ENCODE measurements at places on chromosomes 7 and 10.
A peak's percentile ranks its signal among the peaks of the same experiment; 100 is the strongest.

DNA sequence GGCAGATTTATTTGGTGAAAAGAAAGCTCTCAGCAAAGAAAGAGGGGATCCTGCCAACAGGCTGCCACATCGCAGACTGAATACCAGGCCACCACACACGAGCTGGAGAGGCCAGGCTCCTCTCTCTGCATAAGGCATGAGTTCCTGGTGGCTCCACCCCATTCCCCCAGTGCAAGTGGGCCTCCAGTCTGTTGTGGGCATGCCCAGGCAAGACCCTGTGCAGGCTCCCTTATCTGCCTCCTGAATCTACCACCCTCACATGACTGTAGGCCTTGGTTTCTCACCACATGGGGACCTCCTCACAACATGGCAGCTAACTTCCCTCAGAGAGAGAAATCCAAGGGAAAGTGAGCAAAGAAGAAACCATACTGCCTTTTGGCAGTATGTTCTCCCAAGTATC, 26.7 kb upstream of the CUL1 start:
- DNase-seq: no peak

DNA sequence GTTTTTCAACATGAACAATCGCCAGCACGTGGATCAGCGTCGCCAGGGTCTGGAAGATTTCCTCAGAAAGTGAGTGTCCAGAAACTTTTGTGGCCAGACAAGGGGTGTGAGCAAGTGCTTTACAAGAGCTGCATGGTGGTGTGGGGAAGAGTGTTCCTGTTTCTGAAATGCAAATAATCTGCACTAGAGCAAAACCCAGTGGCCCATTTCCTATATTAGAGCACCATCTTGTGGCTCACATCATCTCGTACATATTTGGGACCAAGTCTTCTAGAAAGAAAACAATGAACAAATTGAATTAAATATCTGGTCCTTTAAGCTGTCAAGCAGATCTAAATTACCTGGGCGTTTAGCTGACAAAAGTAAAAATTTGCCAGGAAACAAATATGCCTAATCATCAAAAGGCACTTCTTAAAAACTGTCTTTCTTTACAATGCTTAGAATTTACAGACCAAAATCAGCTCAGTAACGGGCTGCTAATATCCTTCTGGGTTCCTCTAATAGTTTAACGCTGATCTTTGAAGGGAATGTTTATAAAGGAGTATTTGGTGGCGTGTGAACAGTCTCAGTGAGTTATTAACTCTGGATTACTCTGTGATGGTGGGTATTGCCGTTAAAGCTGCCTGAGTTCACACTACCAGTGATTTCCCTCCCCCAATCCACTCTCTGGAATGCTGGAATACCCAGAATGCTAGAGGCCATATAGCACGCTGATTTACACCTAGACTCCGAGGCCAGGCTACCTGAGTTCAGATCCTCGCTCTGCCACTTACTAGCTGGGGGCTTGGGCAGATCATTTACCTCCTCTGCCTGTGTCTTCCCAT, 73.6 kb downstream of the SNX10 start:
- peak; percentile 55 for DNase-seq

GRCh38 chr7:12583176-12583575, 12.7 kb downstream of the SCIN start:
- no peak for DNase-seq

DNA sequence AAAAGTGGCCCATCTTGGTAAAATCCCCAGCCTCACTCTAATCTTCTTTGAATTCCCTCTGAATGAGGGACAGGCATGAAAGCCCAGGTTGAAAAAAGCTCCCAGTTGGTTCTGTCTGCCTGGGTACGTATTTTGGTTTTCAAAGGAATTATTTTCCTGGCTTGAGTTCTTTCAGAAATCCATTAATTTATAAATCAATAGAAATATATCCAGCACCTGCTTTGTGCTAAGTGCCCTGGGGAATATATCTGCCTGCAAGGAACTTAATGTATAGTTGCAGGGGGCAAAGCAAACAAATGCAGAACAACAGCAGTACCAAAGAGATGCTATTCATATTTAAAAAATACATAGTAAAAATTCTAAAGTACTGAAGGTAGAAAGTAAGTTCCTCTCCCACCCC, 362.7 kb downstream of the REEP3 start:
- no peak for DNase-seq

DNA sequence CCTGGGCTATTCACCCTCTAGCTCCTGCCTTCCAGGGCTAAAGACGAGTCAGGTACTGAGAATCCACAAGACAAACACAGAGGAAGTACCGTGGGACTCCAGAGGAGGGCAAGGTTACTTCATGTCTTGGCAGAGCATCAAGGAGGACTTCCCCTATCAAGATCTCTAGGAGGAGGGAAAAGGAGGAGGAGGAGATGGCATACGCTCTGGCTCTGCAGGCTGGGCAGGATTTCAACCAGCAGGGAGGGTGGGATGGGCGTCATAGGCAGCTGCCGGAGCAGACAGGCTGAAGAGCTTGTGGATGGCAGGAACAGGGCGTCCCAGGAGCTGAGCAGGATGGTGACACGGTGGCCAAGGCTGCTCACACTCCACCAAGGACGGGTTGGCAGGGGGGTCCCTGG, 21.3 kb downstream of the MDH2 start:
- DNase-seq: no peak

DNA sequence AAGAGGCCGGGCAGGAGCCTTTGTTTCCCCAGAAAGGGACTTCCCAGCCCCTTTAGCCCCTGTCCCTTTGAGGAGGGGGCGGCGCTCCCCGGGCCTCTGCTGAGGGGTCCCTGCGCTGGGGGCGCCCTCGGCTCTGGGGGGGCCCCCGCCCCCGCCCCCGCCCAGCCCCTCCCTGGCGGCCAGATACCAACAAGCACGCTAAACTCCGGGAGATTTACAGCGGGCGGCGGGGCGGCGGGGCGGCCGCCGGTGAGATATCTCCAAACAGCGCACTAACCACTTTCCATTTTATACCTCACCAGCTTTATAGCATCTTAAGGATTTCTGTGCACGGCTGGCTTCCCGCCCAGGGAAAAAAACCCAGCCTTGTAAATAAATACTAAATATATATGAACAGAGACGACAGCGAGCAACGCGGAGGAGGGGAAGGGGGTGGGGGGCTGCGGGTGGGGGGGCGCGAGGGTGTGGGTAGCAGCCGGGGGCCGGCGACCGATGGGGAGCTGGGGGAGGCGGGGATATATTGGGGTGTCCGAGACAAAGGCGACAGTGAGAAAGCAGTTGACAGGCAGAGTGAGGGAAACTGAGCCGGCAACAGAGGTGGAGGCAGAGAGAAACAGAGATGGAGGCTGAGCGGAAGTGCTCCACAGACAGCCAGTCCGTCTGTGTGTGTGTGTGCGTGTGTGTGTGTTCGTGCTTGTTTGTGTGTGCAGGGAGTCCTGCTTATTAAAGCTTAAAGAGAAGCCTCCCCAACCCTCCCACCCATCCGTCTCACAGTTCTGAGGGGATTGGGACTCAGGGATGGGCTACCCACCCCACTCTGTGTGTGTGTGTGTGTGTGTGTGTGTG, 85.8 kb downstream of the HIF1AN start:
- DNase-seq: no peak

- DNase-seq: no peak
Observed at GRCh38 chr10:67771200-67771599, 66.8 kb downstream of the DNAJC12 start.

GRCh38 chr7:132526111-132526740, 50.0 kb downstream of the PLXNA4 start:
- no peak for DNase-seq

- DNase-seq: no peak
Observed at GRCh38 chr7:151381348-151382078, 28.3 kb downstream of the WDR86 start.

- DNase-seq: no peak
Observed at GRCh38 chr7:123012435-123012834, 16.9 kb upstream of the TAS2R16 start.

DNA sequence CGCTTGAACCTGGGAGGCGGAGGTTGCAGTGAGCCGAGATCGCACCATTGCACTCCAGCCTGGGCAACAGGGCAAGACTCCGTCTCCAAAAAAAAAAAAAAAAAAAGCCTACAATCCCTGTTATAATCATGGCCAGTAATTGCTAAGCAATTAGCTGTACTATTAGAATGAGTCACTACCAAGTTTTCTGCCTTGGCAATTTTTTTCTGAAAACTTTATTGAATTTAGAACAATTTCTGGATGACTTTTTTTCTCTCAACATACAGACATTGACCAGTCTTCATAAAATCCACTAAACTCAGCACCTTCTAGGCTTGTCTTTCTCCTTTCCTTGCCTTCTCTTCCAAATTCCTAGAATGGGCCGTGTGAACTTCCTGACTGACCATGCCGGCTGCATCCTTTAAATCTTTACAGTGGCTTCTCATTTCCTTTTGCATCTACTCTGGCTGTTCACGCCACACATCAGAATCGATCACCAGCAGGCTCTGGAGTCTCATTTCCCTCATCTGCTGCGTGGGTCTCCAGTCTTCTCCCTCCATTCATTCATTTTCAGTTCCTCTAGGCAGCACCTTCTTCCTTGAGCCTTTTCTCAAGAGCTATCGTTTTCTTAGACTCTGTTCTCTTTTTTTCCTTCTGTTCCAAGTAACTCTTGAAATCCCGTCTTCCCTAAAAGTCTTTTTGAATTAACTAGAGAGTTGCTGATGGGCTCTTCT, 107.9 kb downstream of the KAT6B start:
- DNase-seq: no peak

DNA sequence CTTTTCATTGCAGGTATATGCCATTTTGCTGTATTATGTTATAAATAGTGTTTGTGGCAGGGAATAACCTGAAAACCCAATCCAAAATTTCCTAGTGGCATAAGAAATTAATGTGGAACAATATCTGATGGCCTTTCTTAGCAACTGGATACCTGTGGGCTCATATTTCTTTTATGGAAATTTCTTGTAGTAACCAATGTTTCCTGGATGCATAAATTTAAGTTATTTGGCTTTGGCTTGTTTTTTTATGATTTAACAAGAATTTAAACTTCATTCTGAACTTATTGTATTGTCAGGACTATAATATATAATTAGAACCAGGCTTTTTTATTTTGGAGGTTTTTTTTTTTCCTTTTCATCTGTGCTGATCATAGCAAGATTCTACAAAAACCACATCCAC, 30.1 kb downstream of the TBC1D12 start:
- no peak for DNase-seq

DNA sequence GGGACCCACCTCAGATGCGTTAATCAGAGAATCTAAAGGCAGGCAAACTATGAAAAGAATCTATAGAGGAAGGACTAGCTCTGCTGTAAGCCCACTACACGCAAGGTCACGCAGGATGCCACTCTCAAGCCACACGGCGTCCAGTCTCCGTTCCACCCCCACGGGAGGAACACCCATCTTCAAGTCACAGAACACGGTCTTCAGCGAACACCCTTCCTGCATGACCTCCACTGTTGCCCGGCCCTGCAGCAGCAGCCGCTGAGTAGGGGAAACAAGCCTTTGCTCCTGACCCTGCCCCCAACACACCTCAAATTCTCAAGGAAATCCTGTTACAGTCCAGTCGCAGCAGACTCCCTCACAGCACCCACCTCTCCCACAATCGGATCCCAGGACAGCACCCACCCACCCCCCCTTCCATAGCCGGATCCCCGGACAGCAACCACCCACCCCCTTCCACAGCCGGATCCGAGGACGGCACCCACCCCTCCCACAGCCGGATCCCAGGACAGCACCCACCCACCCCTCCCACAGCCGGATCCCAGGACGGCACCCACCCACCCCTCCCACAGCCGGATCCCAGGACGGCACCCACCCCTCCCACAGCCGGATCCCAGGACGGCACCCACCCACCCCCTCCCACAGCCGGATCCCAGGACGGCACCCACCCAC, 133.7 kb downstream of the DIP2C start:
- DNase-seq: no peak

GRCh38 chr7:70641882-70642281, 490.1 kb upstream of the GALNT17 start:
- DNase-seq: no peak

DNA sequence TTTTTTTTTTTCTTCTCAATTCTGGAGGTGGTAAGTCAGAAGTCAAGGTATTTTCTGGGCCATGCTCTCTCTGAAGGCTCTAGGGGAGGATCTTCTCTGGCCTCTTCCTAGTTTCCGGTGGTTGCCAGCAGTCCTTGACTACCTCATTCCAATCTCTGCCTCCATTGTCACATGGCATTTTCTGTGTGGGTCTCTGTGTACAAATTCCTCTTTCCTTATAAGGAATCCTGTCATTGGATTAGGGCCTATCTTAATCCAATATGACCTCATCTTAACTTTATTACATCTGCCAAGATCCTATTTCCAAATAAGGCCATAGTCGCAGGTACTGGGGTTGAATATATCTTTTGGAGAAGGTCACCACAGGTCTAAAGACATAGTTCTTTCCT, 129.3 kb upstream of the PRR15 start:
- no peak for DNase-seq

- DNase-seq: no peak
Observed at GRCh38 chr7:48285373-48285772, 114.1 kb downstream of the ABCA13 start.

DNA sequence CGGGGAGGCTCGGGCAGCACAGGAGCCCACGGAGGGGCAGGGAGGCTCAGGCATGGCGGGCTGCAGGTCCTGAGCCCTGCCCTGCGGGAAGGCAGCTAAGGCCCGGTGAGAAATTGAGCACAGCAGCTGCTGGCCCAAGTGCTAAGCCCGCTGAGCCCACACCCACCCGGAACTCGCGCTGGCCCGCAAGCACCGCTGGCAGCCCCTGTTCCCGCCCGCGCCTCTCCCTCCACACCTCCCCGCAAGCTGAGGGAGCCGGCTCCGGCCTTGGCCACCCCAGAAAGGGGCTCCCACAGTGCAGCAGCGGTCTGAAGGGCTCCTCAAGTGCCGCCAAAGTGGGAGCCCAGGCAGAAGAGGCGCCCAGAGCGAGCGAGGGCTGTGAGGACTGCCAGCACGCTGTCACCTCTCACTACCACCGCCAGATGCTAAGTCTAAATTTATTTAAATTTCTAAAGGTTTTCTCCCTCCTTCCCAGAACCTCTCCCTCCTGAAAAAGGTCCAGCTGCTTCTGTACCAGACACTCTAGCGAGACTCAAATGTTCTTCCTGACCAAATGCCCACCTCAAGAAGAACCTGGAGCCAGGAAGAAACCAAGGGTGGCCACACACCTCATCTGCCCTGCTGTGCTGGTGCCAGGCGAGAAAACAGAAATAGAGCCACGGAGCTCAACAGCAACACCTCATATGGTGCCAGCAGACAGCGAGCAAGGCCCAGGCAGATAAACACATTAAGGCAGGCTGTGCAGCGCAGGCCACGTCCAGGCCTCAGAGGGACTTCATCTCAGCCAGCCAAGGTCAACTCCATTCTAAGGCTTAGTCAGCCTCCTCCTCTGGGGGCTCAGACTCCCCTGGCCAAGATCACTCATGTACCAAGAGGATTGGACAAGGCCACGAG, 47.0 kb downstream of the KCNMA1 start:
- no peak for DNase-seq

GRCh38 chr7:137110535-137110934, 233.0 kb downstream of the PTN start:
- no peak for DNase-seq

DNA sequence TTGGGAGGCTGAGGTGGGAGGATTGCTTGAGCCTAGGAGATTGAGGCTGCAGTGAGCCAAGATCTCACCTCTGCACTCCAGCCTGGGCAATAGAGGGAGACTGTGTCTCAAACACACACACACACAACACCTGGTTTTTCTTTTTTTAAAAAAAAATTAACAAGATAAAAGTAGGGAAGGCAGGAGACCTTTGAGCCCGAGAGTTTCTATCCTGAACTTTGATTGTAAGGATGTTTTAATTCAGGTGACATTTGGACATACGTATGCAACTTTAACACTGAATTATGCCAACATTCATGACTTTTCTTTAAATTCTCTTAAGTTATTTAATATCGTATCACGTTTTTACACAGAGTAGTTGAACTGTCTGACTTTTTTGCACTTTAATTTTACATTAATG, 11.7 kb upstream of the CYP2E1 start:
- no peak for DNase-seq
